ENCODE measurements at places on chromosomes 11 and 22.

DNA sequence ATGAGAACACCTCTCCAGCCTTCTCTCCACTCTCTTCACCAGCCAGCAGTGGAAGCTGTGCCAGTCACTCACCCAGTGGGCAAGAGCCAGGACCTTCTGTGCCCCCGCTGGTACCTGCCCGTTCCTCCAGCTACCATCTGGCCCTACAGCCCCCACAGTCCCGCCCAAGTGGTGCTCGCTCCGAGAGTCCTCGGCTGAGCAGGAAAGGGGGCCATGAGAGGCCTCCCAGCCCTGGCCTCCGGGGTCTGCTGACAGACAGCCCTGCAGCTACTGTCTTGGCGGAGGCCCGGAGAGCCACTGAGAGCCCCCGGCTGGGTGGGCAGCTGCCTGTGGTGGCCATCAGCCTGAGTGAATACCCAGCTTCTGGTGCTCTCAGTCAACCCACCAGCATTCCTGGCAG lies 20.2 kb downstream of the PHLDB1 start:
- no peak for DNase-seq

DNA sequence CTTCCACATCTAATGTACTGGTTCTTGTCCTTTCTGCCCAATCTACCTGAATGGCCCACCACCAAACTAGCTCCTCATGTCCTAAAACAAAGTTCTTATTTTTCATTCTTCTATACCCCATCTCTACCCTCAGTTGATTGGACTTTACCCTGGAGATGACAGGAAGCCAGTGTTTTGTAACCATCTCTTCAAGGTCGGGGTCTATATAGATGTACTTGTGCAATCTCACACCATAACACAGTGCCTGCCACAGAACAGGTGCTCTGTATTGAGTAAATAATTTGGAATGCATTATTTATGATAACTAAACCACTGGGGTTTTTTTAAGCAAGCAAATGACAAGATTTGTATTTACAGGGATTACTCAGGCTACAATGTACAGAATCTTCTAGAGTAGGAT lies 76.7 kb upstream of the FAM181B start:
- DNase-seq: no peak

- DNase-seq: no peak
These were observed 554 bp downstream of the LRRC32 start for GRCh38 chr11:76669901-76670484.

GRCh38 chr22:36339171-36340065 lies 48.3 kb downstream of the MYH9 start:
- DNase-seq: peak; percentile 44

DNA sequence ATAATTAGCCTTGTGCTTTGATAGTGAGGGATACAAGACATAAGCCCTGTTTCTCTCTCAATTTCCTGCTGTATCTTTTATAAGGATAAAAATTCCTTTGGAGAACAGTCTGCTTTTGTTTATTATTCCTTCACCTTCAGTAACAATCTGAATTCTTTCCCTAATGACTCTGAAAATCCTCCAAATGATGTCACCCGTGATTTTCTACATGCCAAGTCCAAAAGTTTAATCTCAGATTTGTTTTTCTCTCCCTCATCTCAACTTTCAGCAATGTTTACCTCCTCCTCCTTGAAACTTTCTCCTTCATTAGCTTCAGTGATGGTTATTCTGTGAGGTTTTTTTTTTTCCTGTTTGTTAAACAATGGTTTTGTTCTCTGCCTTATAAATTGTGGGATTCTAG lies 2.2 kb downstream of the OR51E2 start:
- DNase-seq: no peak

DNA sequence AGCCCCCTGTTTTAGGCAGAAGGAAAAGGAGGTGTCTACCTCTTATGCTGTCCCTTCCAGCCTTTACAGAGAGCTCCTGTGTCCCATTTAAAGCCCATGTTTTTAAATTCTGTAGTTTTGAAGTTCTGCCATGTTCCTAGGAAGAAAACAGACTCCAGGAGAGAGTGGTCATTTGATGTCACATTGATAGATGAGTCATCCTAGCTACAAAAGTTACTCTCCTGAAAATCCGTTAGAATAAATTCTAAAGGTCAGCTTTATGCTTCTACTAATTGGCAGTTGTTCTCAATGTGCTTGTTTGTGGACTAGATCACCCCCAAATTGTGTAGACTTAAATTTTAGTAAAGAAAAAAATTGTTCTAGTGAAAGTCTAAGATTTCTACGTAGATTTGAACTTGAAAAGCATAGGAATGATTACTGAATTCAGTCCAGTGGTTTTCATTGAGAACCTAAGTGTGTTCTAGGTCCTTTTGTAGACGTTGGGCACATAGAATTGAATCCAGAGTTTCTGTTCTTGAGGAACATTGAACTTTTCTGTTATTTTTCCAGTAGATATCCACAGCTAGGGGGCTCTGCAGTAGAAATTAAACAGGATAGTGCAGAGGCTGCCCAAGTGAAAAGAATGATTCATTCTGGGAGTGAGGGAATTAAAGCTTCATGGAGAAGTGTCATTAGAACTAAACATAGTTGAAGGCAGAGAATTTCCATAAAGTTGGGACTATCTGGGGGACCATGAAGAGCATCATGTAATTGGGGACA lies 140.6 kb upstream of the RASSF10 start:
- DNase-seq: no peak

- no peak for DNase-seq
These were observed 142.3 kb downstream of the IGLL1 start for GRCh38 chr22:23437779-23438178.

DNA sequence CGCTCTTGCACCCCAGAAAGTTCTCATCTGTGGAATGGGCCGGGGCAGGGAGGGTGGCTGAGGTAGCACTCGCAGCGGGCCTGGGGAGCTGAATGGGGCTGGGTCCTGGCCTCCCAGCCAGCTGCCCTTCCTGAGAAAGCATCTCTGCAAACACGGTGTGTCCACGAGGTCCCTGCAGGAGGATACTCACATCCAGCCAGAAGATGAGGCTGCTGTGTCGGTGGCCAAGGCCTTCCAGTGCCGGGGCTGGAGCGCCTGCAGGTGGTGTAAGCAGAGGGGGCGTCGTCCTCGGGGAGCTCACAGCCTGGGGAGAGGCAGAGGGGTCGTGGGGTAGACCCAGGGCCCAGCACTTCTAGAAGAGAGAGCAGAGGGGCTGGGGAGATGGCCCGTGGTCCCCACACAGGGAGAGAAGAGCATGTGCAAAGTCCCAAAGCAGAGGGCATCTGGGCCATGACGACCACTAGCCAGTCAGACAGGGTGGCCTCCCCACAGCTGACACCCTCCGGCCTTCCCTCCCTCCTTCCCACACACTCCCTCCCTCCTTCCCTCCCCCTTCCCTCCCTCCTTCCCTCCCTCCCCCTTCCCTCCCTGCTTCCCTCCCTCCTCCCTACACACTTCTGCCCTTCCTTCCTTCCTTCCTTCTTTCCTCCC lies 97.9 kb downstream of the WNT7B start:
- no peak for DNase-seq

- DNase-seq: no peak
These were observed 3.3 kb upstream of the SHISA8 start for GRCh38 chr22:41917903-41918791.

DNA sequence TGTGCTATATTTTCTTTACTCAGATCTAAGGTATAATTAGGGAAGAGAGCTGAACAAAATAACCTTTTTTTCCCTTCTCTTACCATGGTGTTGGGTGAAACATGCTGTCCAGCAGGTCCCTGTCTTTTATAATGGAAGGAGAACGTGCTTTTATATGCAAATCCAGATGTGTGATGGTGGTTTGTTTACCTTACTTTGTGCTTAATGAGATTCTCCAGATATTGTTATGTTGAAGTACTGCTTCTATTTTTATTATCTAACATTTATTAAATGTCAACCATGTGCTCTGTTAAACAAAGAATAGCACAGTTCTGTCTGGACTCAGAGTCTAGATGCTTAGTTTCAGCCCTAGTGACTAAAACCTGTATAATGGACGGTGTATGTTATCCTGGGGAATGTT lies 10.1 kb upstream of the GRIK4 start:
- DNase-seq: no peak

DNA sequence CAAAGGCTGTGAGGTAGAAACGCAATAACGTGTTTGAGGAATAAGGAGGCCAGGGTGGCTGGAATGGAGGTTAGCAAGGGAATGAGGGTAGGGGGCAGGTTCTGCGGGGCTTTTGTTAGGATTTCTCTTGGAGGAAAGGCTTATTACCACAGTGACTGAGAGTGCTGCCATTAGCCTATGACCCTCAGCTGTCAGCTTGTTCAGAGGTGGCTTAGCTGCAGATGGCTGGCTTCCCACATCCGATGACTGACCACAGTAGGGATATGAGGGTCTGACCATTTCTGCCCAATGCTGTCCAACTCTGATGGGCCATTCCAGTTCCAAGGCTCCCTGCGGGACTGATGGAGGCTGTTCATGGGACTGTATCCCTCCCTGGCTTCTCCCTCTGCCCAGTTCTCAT lies 181.8 kb downstream of the MIAT start:
- no peak for DNase-seq

GRCh38 chr11:119480380-119481020 lies 57.5 kb upstream of the THY1 start:
- no peak for DNase-seq

- DNase-seq: no peak
These were observed 77.8 kb downstream of the UBASH3B start for GRCh38 chr11:122733318-122733717.

DNA sequence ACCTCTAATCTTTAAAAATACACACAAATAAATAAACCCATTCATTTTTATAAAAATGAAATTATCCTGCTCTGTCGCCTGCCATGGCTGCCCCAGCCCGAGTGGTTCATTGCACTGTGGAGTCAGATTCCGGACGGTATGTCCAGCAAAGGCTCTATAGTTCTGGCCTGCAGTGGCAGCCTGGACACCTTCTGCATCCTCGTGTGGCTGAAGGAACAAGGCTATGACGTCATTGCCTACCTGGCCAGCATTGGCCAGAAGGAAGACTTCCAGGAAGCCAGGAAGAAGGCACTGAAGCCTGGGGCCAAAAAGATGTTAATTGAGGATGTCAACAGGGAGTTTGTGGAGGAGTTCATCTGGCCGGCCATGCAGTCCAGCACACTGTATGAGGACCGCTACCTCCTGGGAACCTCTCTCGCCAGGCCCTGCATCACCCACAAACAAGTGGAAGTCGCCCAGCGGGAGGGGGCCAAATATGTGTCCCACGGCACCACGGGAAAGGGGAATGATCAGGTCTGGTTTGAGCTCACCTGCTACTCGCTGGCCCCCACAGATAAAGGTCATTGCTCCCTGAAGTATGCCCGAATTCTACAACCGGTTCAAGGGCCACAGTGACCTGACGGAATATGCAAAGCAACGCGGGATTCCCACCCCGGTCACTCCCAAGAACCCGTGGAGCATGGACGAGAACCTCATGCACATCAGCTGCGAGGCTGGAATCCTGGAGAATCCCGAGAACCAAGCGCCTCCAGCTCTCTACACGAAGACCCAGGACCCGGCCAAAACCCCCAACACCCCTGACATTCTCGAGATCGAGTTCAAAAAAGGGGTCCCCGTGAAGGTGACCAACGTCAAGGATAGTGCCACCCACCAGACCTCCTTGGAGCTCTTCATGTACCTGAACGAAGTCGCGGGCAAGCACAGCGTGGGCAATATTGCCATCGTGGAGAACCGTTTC lies 158.2 kb upstream of the GUCY1A2 start:
- no peak for DNase-seq

GRCh38 chr22:44085743-44086270 lies 61.7 kb downstream of the PARVB start:
- DNase-seq: no peak

DNA sequence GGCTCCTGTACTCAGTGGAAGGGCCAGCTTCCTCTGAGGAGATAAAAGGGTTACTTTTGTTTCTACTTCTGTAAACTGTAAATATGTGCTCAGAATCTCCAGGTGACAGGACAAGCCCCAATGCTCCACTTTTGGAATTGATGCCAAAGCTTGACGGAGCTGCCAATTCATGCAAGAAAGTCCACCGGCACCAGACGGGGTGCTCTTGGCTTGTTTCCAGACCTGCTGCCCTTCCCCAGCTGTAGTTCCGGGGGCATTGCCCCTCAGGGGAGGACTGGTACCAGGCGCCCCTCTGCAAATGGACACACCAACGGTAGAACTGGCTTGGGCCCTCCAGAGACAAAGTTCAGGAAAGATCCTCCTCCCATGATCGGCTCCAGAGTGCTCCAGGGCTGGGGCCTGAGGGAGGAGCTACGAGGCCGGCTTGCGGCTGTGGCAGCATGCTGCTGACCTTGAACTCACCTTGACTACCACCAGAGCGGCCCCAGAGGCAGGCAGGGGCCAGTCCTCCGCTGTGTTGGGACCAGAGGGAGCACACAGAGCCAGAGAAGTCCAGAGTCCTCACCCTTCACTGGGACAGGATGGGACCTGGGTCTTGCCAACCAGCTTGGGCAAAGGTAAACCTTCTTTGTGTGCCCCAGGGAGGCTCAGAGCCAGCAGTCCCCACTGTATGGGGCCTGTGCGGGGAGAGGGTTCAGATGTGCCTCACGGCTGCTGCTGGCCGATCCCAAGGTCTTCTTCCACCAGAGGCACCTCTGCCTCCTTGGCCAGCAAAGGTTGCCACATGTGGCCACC lies 17.8 kb upstream of the OAF start:
- DNase-seq: no peak

- DNase-seq: no peak
These were observed 29.1 kb downstream of the GNAZ start for GRCh38 chr22:23099531-23099804.

DNA sequence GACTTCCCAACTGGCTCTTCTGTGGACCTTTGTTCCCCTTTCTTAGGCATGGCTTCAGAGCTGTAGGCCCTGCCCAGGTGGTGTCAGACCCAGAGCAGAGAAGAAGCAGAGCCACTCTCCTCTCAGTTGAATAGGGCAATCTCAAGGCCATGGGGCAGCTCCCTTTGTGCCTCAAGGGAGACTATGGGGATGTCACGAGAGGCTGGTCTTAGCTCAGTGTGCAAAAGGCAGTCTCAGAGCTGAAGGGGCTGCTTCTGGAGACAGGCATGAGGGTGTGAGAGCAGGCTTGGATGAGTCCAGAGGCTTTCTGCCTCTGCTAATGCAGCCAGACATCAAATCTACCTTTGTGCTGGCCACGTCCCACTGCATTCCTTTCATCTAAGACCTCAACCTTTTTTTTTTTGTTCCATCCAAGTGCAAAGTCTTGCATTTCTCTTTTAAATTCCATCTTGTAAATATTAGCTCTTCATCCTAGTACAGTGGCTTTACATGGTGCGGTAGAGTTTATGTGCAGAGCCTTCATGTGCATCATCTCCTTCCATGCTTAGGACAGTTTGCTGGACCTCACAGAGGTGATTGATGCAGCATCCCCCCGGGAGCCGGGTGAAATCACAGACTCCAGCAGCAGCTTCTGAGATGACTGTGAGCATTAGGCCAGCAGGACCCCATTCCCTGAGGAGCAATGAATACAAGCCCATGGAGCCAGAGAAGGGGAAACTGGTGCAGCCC lies 34.2 kb upstream of the FCHSD2 start:
- DNase-seq: no peak

GRCh38 chr11:15179167-15179566 lies 64.4 kb downstream of the INSC start:
- no peak for DNase-seq

DNA sequence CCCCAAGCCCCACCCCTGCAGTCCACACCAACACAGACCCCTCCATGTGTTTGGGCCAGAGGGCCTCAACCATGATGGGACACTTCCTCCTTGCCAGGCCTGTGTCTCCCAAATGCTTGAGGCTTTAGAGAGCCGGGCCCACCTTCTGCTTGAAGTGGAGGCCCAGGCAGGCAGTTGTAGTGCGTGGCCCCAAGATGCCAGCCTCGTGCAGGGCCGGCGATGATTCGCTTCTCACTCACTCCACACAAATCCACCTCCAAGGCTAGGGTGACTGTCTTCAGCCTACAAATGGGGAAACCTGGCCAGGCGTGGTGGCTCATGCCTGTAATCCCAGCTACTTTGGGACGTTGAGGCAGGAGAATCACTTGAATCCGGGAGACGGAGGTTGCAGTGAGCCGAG lies 5.7 kb downstream of the PRR5 start:
- no peak for DNase-seq

GRCh38 chr11:27553186-27553585 lies 46.6 kb upstream of the LIN7C start:
- no peak for DNase-seq
